Endothelial cell of umbilical vein (primary cell): ENCODE measurements at places on chromosomes 2 and 18. TPM values are rescaled to one million over a fixed set of nuclear protein-coding genes. Genes with fewer than 3 reads are reported as not detected.

KCNG2 gene
- not detected in 2 replicates for total RNA-seq

BCL2 gene
- 3.8 and 5.0 TPM in 2 replicates for total RNA-seq

C2orf81 gene
- total RNA-seq = 0.51 and 0.71 TPM in 2 replicates

INHBB gene
- total RNA-seq = 0.67 and 1.8 TPM in 2 replicates

FMNL2 gene
- 25.5 and 28.0 TPM in 2 replicates for total RNA-seq

SGPP2 gene
- total RNA-seq = not detected in 2 replicates

G6PC2 gene
- total RNA-seq = not detected in 2 replicates

ERMN gene
- total RNA-seq = not detected in 2 replicates

REG1B gene
- not detected in 2 replicates for total RNA-seq

SCN9A gene
- total RNA-seq = 1.6 and 1.8 TPM in 2 replicates

REG3A gene
- total RNA-seq = not detected in 2 replicates

DNA sequence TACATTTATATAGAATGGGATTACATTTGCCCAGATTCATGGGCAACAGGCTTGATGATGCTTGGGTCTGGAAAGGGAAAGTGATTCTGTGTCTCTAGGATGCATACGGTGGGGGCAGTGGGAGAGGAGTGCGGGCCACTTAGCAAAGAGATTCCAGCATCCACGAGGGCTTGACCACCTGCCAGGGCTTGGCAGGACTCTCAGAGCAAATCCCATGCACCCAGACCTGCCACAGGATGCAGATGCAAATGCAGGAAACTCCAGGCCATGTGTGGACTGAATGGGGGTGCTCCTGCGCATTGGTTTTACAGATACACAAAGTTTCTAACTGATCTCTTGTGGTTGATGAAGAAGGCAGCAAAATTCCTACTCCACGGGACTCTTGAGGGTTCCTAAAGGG, 334.7 kb downstream of the CYRIA start:
- no peaks in the 10 kb centered on the region for H3K4me1 ChIP-seq
- no peaks in the 10 kb centered on the region for H3K36me3 ChIP-seq
- DNase-seq = no peak
- no peak overlapping the region for H3K4me3 ChIP-seq
- H3K27me3 ChIP-seq = no peaks in the 10 kb centered on the region

GRCh38 chr18:10145546-10145945, 231.7 kb downstream of the VAPA start:
- H3K36me3 ChIP-seq = no peaks in the 10 kb centered on the region
- no peaks in the 10 kb centered on the region for H3K27me3 ChIP-seq
- DNase-seq = no peak
- no peak overlapping the region for H3K27ac ChIP-seq
- H3K4me3 ChIP-seq = no peak overlapping the region

GRCh38 chr2:220664272-220665107, 907.6 kb downstream of the EPHA4 start:
- H3K36me3 ChIP-seq = no peaks in the 10 kb centered on the region
- no peak overlapping the region for H3K27ac ChIP-seq
- H3K4me3 ChIP-seq = no peak overlapping the region
- no peak for DNase-seq

DNA sequence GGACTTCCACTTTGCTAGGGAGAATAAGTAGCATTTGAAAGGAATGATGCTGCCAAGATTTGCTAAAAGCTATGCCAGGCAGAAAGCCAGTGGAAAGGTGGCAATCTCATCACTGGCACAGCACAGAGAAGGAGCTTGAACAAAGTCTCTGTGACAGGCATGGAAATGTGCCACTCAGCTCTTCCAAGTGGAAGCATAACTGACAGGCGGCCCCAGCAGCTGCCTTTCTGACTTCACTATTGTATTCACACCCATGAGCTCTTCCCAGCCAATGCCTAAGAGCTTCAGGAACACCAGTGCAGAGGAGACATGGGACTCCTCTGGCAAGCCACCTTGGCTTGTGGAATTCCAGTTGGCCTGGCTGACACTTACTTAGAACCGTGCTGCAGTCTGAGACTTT, 134.6 kb upstream of the REG3G start:
- no peaks in the 10 kb centered on the region for H3K36me3 ChIP-seq
- no peaks in the 10 kb centered on the region for H3K27me3 ChIP-seq
- no peaks in the 10 kb centered on the region for H3K4me1 ChIP-seq
- DNase-seq = no peak

GRCh38 chr2:42220566-42220965, 51.4 kb downstream of the EML4 start:
- no peaks in the 10 kb centered on the region for H3K27me3 ChIP-seq
- H3K36me3 ChIP-seq = no peaks in the 10 kb centered on the region
- peaks cover 13% of the 10 kb centered on the region for H3K4me1 ChIP-seq
- H3K4me3 ChIP-seq = no peak overlapping the region

GRCh38 chr2:12347066-12347493, 369.7 kb upstream of the TRIB2 start:
- H3K27me3 ChIP-seq = no peaks in the 10 kb centered on the region
- no peak overlapping the region for H3K27ac ChIP-seq
- no peaks in the 10 kb centered on the region for H3K4me1 ChIP-seq
- H3K4me3 ChIP-seq = no peak overlapping the region

DNA sequence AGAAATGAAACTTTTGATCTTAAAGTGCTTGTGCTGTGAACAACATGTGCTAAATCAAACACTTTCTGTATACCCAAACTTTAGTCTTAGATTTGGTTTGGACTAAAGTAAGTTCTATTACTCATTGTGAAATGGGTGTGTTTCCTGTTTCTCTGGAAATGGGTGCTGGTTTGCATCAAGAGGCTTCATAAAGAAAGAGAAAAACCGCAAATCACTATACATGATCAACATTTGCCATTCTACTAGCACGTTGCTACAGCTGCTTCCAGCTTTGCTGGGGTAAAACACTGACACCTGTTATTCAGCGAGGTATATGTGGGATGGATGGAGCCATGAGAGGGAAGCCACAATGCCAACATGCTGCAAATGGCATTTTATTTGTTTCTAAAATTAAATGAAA, 547.0 kb upstream of the ACVR2A start:
- H3K4me3 ChIP-seq = no peak overlapping the region
- H3K36me3 ChIP-seq = no peaks in the 10 kb centered on the region
- DNase-seq = no peak
- no peak overlapping the region for H3K27ac ChIP-seq

GRCh38 chr2:73291093-73291460, 2.3 kb downstream of the EGR4 start:
- no peak overlapping the region for H3K27ac ChIP-seq
- H3K27me3 ChIP-seq = peaks cover 88% of the 10 kb centered on the region
- H3K4me1 ChIP-seq = no peaks in the 10 kb centered on the region
- H3K36me3 ChIP-seq = no peaks in the 10 kb centered on the region

- no peaks in the 10 kb centered on the region for H3K36me3 ChIP-seq
- H3K4me1 ChIP-seq = no peaks in the 10 kb centered on the region
- no peak overlapping the region for H3K27ac ChIP-seq
- H3K4me3 ChIP-seq = no peak overlapping the region
- DNase-seq = no peak
These were observed 250.2 kb upstream of the MEX3C start for GRCh38 chr18:51447351-51448342.

- no peaks in the 10 kb centered on the region for H3K36me3 ChIP-seq
- H3K4me1 ChIP-seq = peaks cover 14% of the 10 kb centered on the region
- no peak overlapping the region for H3K4me3 ChIP-seq
- no peak for DNase-seq
- no peaks in the 10 kb centered on the region for H3K27me3 ChIP-seq
These were observed 24.7 kb downstream of the STEAP3 start for GRCh38 chr2:119248311-119248710.

- H3K27me3 ChIP-seq = no peaks in the 10 kb centered on the region
- H3K36me3 ChIP-seq = no peaks in the 10 kb centered on the region
- no peak overlapping the region for H3K4me3 ChIP-seq
- H3K27ac ChIP-seq = no peak overlapping the region
These were observed 1246.6 kb upstream of the LRRTM1 start for GRCh38 chr2:81551040-81551634.

DNA sequence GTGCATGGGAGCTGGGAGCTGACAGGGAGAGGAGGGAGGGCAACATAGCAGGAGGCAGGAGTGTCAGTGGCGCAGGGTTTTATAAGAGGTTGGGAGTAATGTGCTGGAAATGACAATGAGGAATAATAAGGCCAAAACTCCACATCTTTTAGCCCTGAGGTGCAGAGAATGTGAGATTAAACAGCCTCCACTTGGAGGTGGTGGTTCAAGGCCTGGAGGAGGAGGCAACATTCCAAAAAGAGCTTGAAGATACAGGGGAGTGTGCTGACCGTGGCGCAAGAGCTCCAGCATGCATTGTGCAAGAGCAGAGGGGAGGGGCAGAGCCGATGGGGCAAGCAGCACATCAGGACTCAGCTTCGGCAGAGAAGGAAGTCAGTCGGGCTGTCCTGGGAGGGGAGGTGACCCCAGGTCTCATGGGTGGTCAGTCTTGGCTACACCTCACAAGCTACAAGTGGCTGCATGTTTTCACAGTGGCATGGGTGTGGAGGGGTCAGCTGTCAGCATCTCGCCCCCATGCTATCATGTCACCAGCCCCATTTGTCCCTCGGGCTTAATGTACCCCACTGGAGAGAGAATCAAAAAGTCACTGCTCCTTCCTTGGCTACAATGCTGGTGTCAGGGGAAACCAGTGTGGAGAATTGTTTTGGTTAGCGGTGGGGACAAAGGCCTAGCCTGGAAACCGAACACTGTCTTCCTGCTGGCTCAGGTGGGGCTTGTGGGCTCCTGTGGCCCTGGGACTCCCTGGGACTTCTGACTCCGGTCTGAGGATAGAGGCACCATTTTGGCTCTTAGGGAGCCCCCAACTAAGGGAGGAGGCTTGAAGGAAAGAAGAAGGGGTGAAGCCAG, 208.0 kb downstream of the ZFP36L2 start:
- H3K27ac ChIP-seq = no peak overlapping the region
- peaks cover 6% of the 10 kb centered on the region for H3K27me3 ChIP-seq
- H3K4me3 ChIP-seq = no peak overlapping the region
